ENCODE measurements at places on chromosomes 6 and 20.

DNA sequence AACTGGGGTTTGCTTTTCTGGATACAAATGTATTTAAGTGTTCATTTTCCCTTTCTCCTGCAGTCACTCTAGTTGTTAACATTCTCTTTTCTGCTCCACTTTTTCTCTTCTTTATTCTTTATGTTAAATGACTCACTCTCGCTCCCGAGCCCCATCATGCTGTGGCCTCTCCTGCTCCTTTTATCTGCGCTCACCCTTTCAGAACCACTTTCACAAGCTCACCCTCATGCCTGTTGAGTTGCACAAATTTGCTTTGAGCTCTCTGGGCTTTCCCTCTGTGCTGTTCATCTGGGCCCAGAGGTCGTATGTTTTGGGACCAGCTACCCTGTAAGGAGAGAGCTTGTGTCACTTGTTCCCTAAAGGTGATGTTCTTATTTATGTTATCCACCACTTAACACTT, 98.1 kb upstream of the ASCC3 start:
- no peak overlapping the region for H3K4me3 ChIP-seq
- no peak overlapping the region for H3K27ac ChIP-seq
- no peaks in the 10 kb centered on the region for H3K27me3 ChIP-seq
- no peaks in the 10 kb centered on the region for H3K4me1 ChIP-seq
- no peaks in the 10 kb centered on the region for H3K36me3 ChIP-seq

DNA sequence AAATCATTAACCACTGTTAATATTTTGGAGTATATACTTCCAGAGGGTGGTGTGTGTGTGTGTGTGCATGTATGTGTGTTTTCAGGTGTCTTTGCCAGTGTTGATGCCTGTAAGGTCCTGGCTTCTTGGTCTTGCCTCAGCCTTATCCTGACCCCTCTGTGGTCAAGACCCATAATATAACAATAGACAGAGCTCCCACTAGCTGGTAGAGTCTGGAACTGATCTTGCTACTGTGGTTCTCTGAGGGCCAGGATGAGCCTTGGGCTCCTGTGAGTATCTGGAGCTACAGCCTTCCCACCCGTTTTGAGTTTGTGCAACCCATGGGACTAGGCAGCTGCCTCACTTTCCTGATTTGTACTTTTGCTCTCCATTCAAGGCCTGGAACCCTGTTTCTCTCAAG, 191.0 kb downstream of the IBTK start:
- no peak overlapping the region for H3K27ac ChIP-seq
- peaks cover 13% of the 10 kb centered on the region for H3K27me3 ChIP-seq
- H3K4me1 ChIP-seq, result no peaks in the 10 kb centered on the region
- H3K36me3 ChIP-seq, result no peaks in the 10 kb centered on the region

DNA sequence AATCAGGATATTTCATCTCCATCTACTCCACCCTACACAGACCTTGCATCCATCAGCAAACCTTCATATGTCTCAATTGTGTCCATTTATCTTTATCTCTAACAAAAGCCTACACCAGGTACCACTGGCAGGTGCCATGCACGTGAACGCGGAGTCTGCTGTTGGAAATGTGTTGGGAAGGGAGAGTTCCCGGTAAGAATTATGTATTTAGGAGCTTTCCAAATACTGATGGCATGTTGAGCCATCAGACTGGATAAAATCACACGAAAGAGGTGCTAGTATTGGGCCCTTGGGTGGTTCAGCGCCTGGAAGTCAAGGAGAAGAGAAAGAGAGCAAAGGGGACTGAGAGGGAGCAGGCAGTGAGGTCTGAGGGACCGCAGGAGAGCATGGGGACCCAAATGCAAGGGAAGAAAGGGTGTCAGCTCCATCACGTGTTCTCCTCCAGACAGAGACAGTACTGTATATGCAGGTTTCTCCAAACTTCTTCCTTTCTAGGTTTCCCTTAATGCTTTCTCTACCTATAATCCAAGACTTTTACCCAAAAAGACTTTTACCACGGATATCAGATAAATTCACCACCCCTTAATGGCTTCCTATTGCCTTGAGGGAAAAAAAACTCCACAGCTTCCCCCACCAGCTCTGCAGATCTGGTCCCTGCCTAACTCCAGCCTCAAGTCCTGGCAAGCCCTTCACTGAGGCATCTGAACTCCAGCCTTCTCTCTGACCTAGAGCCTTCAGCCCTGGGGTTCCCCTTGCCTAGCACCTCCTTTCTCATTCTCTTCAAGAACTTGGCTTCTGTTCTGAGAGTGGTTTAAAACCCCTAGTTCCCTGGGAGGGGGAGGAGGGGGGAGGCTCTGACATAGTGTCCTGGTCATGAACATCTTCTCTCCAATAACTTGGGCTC, 4.8 kb upstream of the ZNF217 start:
- peak overlapping the region; percentile 93 for H3K27ac ChIP-seq
- DNase-seq, result no peak
- peak overlapping the region; percentile 31 for H3K4me3 ChIP-seq
- no peaks in the 10 kb centered on the region for H3K27me3 ChIP-seq

DNA sequence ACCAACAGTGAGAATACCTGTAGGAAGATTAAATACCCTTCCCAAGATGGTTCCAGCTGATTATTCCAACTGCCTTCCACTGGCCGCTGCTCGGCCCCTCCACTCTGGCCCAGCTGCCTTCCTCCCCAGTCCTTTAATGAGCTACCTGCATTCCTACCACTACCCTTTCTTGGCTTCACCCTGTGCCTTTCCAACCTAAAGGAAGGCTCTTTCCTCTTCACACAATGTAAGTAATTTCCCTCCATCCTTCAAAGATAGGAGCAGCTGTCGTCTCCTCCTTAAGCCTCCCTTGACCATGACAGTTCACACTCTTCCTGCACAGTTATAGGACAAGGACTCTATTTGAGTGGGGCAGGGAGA, 16.2 kb upstream of the SNX9 start:
- H3K4me1 ChIP-seq, result no peaks in the 10 kb centered on the region
- H3K4me3 ChIP-seq, result no peak overlapping the region
- no peak overlapping the region for H3K27ac ChIP-seq
- peaks cover 6% of the 10 kb centered on the region for H3K27me3 ChIP-seq

DNA sequence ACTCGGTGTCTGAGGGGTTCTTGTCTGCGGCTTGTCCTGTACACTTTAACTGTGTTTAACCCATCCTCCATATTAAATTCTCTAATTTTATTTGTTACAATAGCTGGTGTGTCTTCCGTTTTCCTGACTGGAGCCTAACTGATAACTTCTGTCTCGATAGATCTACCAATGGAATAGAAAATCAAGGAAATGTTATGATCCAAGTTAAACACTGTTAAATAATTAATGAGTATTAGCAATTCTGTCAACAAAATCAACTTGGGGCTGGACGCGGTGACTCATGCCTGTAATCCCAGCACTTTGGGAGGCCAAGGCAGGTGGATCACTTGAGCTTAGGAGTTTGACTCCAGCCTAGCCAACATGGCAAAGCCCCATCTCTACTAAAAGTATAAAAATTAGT, 81.7 kb downstream of the DNAH8 start:
- no peaks in the 10 kb centered on the region for H3K36me3 ChIP-seq
- peaks cover 56% of the 10 kb centered on the region for H3K27me3 ChIP-seq
- H3K4me3 ChIP-seq, result no peak overlapping the region
- DNase-seq, result no peak
- no peak overlapping the region for H3K27ac ChIP-seq
- peaks cover 3% of the 10 kb centered on the region for H3K4me1 ChIP-seq

DNA sequence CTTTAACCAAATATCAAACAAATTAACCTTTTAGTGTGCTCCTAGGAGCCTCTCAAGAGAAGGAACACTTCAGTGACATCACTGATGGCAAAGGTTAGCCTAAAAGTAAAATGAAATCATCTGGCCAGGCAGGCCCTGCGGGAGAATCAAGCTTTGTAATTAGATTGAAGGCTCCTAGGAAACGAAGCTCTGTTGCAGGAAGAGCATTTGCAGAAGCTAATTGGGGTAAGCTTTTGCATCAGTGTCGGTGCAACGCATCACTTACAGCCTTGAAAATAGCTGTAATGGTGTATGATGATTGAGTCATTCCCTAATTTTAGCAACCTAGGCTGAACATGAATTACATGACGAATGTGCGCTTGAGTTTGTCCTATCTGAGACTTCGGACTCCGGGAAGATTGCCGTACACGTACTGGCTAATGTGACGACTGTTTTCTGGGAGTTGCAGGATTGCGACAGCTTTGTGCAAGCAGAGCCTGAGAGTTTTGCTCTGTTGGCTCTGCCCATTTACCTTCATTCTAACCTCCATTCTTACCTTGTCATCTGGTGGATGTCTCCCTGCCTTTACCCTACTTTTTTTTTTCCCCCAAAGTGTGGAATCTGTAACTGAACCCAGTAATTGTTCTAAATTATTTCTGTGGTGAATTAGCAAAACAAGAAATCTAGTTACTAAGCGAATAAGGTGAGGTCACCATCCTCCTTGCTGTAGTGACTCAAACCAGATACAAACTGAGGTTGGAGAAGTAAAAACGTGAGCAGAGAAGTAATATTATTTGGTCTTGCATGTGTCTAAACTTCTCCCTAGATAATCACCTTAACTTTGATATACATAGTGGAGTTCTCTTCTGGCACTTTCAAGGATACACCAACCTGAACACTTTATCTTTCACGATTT, 675.9 kb upstream of the CITED2 start:
- no peak overlapping the region for H3K27ac ChIP-seq
- no peaks in the 10 kb centered on the region for H3K4me1 ChIP-seq
- H3K36me3 ChIP-seq, result no peaks in the 10 kb centered on the region
- no peak for DNase-seq

DNA sequence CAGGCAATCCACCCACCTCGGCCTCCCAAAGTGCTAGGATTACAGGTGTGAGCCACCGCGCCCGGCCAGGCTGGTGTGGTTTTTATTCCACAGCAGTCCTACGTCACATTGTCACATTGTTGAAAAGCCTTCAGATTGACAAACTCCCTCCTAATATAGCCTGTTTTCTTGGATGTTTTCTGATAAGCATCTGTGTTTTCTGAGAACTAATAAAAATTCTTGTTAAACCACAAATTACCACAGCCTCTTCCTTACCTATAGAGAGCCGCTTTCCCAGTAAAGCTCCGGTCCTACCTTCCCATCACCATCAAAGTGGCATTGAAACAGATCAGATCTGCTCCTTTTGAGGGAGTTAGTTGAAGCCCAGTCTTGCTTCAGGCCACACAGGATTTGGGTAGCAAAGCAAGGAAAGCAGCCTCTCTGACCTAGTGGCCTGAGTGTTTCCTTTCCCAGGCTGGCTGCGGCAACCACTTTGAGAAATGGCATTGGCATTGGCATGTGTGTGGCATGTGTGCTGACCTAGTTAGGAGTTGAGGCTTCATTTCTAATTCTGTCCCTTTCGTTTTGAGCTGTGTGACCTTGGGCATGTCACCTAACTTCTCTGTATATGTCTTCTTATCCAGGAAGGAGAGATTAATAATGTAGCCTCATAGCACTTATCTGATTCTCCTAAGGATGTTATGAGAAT, 1.7 kb upstream of the PKIG start:
- H3K27me3 ChIP-seq, result peaks cover 25% of the 10 kb centered on the region
- no peaks in the 10 kb centered on the region for H3K36me3 ChIP-seq
- no peak for DNase-seq
- peak overlapping the region; percentile 43 for H3K4me3 ChIP-seq

DNA sequence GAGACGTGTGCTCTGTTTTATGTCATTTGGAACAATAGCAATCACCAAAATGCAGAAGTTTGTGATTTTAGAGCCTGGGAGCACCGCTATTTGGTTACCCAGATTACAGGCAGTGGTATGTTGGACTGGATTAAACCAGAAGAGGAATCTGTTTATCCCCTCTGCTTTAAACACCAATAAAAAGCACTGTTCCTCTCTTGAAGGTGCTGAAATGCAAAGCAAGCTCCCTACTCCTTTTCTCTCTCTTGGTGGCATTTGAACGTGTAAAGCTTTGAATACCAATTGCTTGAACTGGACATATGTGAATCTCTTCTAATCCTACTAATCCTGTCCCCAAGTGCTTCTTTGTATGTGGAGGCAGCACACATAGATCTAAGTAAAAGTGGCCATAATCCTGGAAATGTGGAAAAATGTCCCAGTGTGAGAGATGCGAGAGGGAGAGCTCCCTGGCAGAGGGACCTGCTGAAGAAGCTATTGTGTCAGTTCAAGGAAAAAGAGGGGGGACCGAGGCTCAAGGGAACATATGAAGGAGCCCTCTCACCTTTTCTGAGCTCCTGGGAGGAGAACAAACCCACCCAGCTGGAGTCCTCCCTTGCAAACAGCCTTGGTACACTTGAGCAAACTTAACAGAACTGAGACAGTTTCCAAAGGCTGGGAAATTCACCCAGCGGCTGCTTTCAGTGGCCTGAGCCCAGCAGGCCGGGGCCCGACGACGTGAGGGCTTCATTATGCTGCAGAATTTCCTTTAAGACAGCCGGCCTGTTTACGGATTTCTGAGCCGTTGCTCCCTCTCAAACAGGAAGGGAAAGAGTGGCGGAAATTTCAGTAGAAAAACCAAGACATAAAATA, 18.8 kb upstream of the OLIG3 start:
- H3K27me3 ChIP-seq, result peaks cover 66% of the 10 kb centered on the region
- no peaks in the 10 kb centered on the region for H3K36me3 ChIP-seq
- no peak overlapping the region for H3K4me3 ChIP-seq
- H3K27ac ChIP-seq, result no peak overlapping the region
- H3K4me1 ChIP-seq, result peaks cover 4% of the 10 kb centered on the region

DNA sequence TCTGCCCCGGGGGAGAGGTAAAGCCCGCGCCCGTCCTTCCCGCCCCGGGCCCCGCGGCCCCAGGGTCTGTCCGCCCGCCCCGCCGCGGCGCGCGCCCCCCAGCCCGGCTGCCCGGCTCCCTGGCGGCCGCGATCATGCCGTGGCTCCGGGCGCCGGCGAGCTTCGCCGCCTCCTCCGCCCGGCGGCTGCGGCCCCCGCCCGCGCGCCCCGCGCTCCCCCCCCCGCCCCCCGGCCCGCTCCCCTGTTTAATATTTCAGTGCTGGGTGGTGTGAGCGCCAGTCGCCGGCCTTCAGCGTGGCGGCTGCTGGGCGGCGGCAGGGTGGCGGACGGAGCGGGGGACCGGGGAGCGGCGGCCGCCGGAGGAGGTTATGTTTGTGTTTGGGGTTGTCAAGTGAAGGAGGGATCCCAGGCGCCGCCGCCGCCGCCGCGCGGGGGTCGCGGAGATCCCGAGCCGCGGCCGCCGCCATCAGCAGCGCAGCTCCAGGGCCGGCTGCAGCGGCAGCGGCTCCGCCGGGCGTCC, at the start of gene HIVEP1:
HIVEP1 (plus strand) TSS at position 275 of the 520 bp plus-strand sequence. CDS start 3,317 bp downstream, outside the sequence.
- no peaks in the 10 kb centered on the region for H3K27me3 ChIP-seq
- DNase-seq, result no peak
- peak within 1 kb of the TSS; percentile 100 for H3K27ac ChIP-seq
- peak within 1 kb of the TSS; percentile 99 for H3K4me3 ChIP-seq
- H3K36me3 ChIP-seq, result peaks cover 9% of the 10 kb centered on the region

Measured in T-helper 17 cell (primary cell).